ENCODE measurements at places on chromosomes 12 and 14.

DNA sequence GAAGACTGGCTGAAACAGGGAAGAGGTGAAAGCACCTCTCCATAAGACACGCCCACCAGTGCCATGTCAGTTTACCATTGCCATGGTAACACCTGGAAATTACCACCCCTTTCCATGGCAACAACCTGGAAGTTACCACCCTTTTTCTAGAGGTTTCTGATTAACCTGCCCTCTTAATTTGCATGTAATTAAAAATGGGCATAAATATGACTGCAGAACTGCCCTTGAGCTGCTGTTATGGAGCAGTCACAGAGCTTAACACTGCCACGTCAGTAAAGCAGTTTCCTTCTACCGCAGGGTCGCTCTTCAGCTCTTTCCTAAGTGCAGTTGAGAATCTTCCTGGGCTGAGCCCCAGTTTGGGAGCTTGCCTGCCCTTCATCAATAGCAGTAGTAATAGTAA is 55.2 kb downstream of the RASSF3 start:
- DNase-seq, result no peak

- no peak for DNase-seq
Measured at GRCh38 chr14:61219256-61219655, 61.9 kb downstream of the TMEM30B start.

DNA sequence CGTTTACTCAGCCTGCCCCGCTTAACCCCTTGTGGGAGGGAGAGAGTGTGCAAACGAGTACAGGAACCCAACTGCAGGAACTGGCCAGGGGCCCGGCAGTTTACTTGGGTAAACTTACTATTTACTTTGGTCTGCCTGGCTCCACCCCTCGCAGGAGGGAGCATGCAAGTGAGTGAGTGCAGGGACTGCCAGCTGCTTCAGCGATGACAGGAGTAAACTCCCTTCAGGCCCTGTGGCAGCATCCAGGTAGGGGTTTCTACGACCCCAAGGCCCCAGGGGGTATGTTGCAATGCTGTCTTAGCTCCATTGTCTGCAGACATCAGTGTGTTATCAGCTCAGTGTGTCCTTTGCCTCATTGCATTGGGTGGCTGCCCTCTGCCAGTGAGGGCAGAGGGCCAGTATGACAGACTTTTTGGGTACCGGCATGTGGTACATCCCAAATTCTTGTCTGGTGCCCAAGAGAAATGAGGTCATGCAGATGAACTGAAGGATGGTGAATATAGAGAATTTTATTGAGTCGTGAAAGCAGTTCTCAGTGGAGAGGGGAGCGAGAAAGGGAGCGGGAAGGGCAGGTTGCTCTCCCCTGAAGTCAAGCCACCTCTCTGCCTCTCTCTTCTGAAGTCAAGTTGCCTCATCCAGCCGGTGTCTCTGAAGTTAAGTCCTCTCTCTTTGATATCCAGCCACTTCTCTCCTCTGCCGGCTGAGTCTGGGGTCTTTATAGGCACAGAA is 181.8 kb downstream of the FUT8 start:
- DNase-seq, result no peak

DNA sequence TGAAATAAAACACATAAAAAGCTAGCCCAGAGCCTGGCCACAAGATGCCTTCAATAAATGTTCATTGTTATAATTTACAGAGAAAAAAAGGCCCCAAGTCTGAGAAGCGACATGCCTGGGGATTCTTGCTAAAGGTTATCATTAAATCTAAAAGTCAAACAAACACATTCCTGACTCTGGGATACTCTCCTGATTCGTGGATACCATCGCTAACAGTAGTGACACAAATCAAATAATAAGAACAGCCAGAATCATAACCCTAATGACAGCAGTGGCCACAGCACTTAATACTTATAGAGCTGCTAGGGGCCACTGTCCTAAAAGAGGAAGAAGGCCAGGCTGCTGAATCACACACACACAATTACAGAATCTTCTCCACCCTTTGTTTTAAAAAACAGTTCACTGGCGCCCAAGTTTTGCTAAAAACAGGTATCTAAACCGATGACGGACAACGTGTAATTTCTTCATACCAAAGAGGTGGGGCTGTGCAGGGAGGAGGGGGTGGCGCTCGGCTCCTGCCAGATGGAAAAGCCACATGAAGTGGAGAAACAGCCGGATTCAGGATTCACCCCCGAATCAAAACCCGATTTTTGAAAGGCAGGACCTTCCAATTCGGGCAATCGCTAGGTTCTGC is 1.2 kb downstream of the CLIP1 start:
- no peak for DNase-seq
